ENCODE measurements at places on chromosomes 1 and 21.

DNA sequence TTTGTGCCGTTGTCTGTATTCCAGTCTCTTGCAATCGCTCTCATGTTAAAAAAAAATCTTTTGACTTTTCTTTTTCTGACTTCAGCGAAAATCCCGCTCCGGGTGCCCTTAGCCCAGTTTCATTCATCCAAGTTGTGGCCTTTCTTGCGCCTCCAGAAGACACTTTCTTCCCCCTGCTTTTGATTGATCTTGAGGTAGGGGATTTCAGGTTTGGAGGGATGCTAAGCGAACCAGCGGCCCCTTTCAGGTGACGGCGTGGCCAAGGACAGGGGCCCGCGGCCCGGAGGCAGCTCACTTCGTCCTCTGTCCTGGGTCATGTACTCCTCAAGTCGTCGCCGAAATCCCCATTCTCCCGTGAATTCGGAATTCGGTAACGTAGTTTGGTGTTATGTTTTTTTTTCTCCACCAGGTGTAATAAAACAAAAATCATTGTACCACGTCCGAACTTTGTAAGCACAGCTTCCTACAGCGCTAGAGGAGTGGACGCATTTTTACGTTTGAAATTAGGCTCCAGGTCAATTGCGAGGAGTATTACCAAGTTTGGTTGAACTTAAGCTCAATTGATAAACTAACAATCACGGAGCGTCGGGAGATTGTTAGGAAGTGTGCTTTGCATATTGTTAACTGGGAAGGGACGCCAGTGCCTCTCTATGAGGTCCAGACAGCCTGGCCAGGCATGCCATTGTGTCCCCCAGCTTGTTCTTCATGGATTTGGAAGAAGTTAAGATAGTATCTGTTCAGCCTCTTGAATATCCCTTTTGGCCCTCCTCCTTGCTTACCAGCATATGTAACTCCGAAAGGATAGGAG, 1.1 kb downstream of the MRPS6 start:
- no peak for DNase-seq

DNA sequence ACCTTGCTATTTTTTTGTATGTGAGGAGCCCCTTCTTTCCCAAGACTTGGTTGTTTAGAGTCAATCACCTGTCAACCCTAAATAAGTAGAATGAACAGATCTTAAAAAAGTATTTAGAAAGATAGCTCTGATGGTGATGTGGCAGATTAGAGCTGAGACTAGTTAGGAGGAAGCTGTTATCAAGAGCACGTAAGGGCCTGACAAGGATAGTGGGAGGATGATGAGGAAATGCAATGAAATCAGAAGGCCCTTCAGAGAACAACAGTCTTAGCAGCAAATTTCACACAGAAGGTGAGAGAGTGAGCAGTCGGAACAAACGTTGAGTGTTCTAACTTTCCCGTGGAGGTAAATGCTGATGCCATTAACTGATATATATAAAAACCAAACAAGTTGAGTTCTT, 15.9 kb upstream of the S1PR1 start:
- no peak for DNase-seq

DNA sequence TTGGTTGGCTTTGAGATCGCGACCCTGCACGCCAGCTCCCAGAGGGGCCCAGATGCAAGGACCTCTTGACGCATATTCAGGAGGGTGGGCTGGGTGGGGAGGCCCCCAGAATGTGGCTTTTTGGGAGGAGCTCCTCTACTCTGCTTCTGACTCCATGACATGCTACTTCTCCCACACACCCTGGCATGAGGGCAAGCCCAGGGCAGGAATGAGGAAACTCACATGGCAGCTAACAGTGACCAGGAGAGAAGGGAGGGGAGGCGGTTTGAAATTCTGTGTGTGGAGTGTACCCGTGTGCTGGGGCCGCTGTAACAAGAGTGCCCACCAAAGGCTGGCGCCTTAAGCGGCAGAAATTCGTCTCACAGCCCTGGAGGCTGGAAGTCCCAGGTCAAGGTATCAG, 61.3 kb upstream of the GPR153 start:
- DNase-seq, result no peak

GRCh38 chr1:160829766-160830165, 32.9 kb downstream of the CD244 start:
- no peak for DNase-seq

DNA sequence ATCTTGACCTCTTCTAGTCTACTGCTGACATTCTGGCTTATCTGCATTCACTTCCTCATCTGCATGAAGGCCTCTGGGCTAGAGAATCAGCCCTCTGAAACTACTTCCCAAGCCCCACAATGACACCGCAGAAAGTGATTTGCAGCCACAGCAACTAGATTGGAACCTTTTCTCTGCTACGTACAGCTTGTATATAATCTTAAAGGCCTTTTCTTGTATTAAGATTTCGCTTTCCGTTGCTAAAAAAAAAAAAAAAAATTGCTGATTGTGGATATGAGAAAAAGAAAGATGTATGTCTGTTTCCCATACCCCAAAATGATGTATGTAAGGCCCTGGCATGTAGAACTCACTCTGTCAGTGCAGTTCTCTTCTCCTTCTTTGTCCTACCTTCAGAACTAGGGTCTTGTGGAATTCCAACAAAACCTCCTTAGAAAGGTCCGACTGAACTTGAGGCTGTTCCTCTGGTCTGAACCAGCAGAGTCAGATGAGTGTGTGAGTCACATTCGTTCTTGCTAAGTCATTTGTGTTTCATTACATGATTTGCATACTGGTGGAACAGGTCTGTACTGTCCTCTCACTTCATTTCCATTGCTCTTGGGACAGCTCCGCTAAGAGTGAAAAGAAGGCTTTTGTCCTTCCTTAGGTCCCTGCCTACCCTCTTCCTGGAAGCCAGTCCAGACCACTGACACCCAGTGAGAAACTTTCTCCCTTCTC, 62.7 kb downstream of the PLPP3 start:
- DNase-seq, result no peak

- DNase-seq, result no peak
These were observed 180.8 kb downstream of the TPR start for GRCh38 chr1:186194107-186194756.

DNA sequence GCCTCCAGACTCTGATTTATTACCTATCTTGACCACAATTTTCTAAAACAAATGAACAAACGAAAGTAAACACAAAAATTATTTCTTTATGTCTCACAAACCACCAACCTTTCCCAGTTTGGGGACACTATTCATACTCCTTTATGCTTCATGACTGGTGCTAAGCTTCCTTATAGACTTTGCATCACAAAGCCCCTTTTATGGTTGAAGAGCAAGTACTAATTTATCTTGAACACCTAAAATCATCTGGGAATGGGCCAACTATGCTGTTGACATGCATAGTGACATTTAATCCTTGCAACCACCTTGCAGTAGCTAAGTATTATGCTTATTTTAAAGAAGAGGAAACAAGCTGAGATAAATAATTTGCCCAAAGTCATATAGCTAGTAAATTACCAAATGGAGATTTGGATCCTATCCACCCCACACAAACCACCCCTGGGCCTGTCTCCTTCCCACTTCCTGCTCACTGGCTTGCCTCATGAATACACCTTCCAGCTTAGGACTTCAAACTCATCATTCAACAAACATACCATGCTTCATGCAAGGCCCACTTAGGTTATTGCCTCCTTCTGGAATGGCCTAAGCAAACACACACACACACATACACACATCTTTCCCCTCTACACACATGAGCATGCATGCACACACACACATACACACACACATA, 192.2 kb downstream of the PLPP3 start:
- DNase-seq, result no peak

DNA sequence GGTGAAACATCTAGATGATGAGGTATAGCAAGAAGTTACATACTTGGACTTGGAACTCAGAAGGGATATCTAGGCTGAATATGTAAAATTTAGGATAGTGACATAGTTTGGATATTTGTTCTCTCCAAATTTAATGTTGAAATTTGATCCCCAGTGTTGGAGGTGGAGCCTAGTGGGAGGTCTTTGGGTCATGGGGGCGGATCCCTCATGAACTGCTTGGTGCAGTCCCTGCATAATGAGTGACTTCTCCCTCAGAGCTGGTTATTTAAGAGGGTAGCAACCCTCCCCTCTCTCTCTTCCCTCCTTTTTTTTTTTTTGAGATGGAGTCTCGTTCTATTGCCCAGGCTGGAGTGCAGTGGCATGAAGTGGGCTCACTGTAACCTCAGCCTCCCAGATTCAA, 15.5 kb downstream of the ST3GAL3 start:
- no peak for DNase-seq

GRCh38 chr1:55310505-55310971, 95.4 kb upstream of the USP24 start:
- no peak for DNase-seq

DNA sequence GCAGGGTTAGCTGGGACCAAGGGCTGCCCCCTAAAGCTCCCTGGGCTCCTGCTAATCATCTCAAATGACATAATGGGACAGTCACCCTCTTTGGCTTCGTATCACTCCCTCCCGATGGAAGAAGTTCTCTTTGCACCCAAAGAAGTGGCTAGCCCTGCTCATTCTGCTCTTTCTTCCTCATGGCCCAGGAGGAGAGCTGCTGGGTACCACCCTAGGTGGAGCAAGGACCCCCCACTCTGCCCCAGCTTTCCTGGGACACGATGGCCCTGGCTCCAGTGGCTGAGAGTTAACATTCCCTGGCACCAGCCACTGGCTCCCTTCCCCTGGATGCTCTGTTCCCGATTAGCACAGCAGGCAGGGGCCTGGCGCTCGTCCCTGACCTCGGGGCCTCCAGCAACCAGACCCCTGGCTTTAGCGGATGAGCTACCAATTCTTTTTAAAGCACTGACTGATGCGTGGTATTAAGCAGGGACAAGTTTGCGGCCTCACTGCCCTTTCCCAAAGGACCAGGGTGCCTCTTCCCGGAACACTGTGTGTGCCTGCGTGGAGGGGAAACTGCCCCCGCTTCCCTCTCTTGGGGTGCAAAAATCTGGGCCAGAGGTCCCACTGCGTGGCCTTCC, 1.2 kb downstream of the MYOM3 start:
- DNase-seq, result no peak

GRCh38 chr21:44736291-44737004, 25.1 kb upstream of the TSPEAR start:
- no peak for DNase-seq

DNA sequence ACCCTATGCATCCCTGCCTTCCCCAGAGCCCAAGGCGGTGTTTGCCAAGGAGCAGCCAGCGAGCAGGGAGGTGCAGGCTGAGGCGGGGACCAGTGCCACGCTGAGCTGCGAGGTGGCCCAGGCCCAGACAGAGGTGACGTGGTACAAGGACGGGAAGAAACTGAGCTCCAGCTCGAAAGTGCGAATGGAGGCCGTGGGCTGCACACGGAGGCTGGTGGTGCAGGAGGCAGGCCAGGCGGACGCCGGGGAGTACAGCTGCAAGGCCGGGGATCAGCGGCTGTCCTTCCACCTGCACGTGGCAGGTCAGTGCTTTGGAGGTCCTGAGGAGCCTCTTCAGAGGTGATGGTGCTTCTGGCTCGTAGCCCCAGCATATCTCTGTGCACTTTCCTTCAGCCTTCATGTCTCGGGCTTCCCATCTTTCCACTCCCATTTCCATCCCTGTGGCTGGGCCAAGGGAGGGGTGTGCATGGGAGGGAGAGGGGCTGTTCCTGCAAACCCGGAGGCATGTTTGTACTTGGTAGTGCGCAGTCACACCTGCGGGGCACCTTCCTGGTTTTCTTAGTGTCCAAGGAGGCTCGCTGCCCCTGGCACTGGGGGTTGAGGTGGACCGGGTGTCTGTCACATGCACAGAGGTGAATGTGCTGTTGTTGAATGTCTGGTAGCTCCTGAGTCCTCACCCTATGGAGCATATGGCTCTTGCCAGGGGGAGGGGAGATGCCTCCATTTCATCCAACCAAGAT, 56.4 kb downstream of the OBSCN start:
- no peak for DNase-seq

- DNase-seq, result no peak
These were observed 199.1 kb downstream of the DYRK1A start for GRCh38 chr21:37565530-37566223.

DNA sequence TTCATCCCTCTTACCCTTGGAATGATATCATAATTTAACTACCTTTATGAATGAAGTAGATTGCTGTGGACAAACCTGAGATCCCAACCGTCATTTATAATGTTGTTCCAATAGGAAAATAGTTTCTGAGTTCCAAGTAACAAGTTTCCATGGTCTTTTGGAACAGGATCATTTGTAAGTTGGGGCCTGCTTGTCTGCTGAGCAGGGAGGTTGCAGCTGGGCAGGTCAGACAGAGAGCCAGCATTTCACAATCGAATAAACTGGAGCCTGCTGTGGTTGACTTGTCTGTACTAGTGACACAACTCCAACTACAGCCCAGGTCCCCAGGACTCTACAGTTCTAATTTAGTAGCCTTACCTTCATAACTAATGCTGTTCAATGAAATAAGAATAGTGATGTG, 18.6 kb upstream of the RALGPS2 start:
- no peak for DNase-seq

DNA sequence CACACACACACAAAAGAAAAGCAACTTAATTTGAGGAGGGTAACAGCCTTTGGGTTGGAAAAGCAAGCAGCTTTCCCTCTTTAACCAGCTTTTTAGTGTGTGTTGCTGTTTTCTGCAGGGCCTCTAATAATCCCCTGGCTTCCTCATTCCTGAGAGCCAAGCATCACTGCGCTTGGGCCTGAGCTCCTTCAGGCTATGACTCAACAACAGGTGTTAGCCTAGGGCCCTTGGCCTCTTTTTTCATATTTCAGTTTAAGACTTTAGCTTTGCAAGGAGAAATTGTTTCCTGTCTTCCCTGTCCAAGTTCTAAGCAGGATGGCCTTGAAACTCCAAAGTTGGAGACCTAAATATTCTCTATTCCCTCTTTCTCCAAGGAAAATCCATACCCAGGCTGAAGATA, 26.2 kb upstream of the SNX27 start:
- DNase-seq, result no peak

- DNase-seq, result no peak
These were observed 95.4 kb downstream of the AHCTF1 start for GRCh38 chr1:246836209-246836966.

GRCh38 chr1:68011657-68012375, 38.6 kb downstream of the DIRAS3 start:
- DNase-seq, result no peak

DNA sequence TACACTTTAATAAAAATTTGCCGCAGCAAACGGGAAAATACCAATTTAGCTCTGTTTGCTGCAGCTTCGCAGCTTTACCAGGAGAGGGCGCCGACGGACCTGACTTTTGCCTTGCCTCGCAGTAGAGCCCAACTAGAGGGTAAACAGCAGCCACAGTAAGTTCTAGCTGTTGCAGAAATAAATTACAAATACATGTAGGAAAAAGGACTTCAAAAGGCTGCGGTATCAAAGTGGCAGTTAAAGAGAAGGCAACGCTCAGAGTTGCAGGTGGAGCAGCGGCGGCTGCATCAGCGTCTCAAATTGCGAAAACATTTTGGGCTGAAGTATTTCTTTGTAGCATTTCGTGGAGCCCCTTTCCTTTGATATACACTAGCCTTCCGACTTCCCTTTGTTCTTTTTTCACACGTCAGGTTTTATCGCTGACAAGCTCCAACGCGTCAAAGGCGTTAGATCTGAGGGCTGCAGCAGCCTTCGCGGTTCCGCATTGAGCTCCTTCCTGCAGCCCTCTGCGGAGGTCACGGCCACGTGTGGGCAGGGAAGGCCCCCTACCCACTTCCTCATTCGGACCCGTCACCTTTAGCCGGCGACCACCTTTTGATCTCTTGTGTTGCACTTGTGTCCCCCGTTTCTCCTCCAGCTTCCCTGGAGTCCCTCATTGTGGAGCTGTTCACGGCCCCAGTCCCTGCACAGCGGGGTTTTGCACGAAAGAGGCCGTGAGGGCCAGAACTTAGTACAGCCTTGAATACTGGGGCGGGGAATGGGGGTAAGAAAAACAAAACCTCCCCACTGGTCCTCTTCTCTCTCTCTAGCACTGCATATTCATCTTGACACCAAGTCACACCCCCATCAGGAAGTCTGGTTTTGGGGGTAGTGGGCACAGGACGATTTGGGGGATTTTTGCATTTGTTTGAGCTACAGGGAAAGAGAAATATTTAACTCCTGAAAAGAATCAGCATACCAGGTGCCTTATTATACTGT, 72.8 kb downstream of the S1PR1 start:
- peak; percentile 49 for DNase-seq

Data from activated CD4-positive, CD25-positive, alpha-beta regulatory T cell treated with anti-CD3 and anti-CD28 coated beads, Interleukin-2, amount 50 U/mL, for 16 hours (primary cell).